Left colon (tissue), 2 donors: ENCODE measurements at places on chromosomes 3 and 15.

DNA sequence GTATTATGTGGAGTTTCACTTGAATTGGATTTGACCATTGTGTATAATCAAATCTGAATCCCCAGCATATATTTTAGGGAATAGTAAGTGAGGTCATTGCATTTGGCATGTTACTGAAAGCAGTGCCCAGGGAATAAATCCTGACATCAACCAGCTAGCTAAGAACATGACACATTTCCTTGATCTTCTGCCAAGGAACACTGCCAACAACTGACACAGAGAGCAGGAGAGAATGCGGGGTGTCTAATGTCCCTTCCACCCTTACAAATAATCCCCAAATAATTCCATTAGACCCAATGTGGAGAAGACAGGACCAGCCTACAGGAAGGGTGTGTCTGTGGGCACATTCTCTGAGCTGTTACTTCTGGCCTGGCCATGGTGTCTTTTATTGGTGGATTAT, 30.6 kb upstream of the UBE3A start:
- DNase-seq = no peak

- no peak for DNase-seq
These were observed 21.3 kb downstream of the NPAP1 start for GRCh38 chr15:24696842-24697241.

GRCh38 chr3:144394032-144394431, 422.4 kb downstream of the DIPK2A start:
- DNase-seq = no peak

GRCh38 chr15:59828861-59829260, 139.7 kb upstream of the BNIP2 start:
- no peak for DNase-seq

DNA sequence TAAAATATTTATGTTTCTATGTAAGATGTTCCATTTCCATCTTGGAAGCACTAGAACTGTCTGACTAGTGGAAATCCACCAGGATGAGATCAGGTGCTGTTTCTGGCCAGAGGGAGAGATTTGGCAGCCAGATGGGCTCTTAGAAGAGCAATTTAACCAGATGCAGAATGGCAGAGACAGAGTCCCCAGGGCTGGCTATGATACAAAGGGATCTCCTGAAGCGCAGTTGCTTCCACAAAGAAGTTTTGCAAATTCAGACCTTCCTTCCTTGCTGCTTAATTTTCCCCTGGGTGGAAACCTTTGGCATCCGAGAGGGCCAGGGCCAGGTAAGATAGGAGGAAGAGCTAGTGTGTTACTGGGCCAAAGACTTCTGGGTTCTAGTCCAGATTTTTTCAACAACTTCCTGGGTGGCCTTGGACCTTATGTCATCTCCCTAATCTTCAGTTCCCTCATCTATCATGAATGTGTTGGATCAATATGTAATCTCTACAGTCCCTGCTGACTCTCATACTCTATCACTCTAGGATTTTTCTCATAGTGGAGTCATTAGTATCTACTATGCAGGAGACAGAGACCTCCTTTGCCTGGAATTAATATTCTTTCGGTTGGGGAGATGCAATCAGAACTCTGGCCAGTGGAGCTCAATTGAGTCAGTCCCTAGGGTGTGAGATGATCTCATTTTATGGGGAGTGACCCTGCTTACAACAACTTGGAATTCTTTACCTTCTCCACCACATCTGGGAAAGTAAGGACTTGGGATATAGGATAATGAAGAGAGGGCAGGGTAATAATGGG, 41.1 kb upstream of the NDUFB4 start:
- no peak for DNase-seq

DNA sequence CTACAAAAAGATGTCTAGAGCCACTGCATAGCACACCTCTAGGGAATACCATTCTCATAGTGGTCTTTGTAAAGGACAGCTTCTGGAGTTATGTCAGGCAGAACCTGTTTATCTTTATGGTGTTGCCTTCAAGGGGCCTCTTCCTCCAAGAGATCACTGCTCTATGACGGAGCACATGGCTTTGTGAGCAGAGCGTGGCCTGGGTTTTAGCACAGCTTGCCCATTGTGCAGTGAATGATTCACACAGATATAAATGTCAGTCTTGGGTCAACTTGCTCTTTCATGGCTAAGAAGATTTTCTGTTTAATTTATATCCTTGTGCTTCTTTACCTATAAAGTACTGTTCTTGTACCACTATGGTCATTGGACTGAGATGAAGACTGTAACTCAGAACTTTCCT, 41.5 kb upstream of the RBMS3 start:
- DNase-seq = no peak

DNA sequence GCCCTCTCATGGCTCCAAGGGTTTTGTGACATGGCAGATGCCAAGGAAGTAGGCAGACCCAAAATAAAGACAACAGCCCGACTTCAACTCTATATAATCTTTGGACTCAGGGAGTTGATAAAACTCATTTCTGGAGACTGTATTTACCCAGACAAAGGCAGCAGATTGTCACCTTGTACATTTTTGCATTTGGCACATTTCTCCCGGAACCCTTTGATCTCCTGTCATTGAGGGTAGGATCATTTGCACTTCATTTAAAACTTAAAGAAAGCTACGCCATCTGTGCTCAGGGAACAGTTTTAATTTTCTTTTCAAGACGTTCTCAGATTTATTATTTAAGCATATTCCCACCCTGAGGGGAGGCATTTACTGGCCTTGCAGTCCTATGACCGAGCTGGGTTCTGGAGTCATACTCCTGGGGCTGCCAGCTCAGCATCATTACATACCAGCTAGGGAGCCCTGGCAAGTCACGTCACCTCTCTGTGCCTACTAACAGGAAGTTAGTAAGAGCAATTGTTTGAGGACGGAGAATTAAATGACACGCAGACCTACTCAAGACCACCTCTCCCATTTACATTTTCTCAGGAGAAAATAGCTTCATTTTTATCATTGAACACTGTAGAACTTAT, 5.9 kb downstream of the CDCP1 start:
- DNase-seq = no peak

- no peak for DNase-seq
These were observed 138.5 kb downstream of the ALCAM start for GRCh38 chr3:105505170-105505569.

GRCh38 chr15:70259640-70260508, 162.2 kb upstream of the TLE3 start:
- no peak for DNase-seq

GRCh38 chr15:70062321-70062956, 35.3 kb downstream of the TLE3 start:
- peak; percentile 77 for DNase-seq

GRCh38 chr3:131421301-131421700, 39.7 kb downstream of the NUDT16 start:
- DNase-seq = no peak

- DNase-seq = no peak
These were observed 134.4 kb upstream of the SKOR1 start for GRCh38 chr15:67690936-67691335.

DNA sequence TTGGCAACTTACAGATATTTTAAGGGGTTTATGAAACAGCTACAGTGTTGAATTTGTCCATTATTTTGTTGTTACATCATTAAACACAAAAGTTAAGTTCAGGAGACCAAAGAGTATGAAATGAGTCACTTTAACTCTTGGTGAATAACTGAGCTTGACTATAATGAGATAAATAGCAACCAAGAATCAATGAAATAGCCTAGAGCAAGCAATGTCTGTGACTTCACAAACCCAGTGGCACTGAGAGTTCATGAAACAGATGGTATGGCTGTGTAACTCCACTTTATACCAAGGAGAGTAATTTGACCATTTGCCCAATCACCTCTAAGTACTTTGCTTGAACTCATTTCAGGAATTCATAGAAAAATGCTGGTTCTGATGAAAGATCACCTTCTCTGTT, 169.6 kb upstream of the GADL1 start:
- DNase-seq = no peak

GRCh38 chr3:35678643-35679161, 39.4 kb downstream of the ARPP21 start:
- DNase-seq = no peak

DNA sequence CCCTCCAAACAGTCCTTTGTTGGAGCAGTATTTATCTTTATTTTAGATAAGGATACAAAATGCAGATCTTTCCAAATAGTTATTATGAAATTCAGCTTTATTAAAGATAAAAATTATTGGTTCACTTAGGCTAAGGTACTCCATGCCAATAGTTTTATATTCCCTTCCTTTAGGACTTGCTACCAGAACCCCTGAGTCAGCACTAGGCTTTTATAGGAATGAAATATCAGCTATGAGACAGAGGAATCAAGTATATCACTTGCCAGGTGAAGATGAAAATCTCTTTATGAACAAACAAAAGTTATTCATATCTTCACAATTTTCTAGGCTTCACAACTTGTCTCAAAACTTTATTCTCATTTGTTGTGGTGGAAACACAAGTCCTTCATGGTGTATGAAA, 221.5 kb downstream of the POLQ start:
- DNase-seq = no peak

GRCh38 chr15:99719096-99719541, 14.1 kb downstream of the LYSMD4 start:
- no peak for DNase-seq

- no peak for DNase-seq
These were observed 469.8 kb downstream of the ZPLD1 start for GRCh38 chr3:102904629-102905028.

DNA sequence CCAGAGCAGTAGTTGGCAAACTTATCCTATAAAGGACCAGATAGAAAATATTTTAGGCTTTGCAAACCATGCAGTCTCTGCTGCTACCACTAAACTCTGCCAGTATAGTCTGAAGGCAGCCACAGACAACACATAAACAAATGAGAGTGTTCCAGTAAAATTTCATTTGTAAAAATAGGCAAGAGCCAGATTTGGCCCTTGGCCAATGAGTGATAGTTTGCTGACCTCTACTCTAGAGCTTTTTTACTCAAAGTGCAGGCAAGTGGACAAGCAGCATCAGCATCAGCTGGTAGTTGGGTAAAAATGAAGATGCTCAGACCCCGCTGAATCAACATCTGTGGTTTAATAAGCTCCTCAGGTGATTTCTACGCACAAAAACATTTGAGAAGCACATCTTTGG, 269.8 kb downstream of the NTRK3 start:
- no peak for DNase-seq

GRCh38 chr15:64901914-64902313, 9.8 kb upstream of the ANKDD1A start:
- DNase-seq = no peak

DNA sequence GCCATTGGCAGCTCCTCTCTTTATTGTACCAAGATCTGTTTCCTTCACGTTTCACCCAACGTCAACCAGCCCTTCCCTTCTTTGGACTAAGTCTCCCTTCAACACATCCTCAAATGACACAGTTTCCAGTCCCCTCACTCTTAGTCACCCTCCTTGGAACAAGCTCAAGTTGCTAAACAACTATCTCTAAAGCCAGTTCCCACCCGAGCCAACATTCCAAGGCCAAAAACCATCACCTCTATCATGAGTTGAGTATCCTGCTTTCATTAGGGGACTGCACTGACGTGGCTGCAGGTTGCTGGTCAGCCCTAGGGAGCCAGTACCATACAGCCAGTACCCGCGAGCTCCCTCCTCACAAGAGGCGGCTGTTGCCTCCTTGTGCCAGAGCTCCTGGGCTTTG, 73.8 kb downstream of the LIPC start:
- no peak for DNase-seq

- DNase-seq = no peak
These were observed 116.4 kb downstream of the GREM1 start for GRCh38 chr15:32834156-32834555.

- DNase-seq = no peak
These were observed 195.4 kb downstream of the TP63 start for GRCh38 chr3:189826566-189826965.

GRCh38 chr3:133871368-133872090, 24.2 kb downstream of the RAB6B start:
- no peak for DNase-seq

DNA sequence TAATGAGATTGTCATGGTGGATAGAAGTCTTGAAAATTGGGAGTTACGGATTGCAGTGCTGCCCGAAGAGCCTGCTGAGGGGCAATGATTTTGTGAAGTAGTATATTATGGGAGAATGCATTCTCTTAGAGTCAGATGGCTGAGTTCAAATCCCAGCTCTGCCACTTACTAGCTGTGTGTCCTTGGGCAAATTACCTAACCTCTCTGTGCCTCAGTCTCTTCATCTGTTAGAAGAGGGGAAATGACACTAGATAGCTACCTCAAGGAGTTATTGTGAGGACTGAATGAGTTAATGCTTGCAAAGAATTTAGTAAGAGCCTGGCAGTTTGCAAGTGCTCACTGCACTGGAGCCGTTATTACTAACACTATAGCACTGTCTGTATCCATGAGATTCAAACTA, 15.4 kb downstream of the FGD5 start:
- DNase-seq = no peak

- DNase-seq = no peak
These were observed 11.4 kb downstream of the FBN1 start for GRCh38 chr15:48634096-48634495.

DNA sequence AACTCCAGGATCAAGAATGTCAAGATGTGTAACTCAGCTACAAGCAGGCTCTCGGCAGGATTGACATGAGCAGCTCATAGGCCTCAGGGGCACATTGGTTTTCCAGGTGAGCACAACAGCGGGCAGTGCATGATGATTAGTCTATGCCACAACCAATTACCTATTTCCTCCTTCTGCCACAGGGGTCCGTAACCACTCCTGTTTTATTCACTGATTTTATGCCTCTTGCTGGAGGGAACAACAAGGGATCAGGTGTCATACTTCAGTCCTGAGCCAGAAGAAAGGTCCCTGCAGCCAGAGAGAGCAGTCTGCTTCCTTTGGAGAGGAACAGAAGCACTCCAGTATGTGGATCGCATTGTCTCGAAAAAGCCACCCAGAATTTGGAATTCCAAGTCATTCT, 35.1 kb upstream of the PTPRG start:
- DNase-seq = no peak

DNA sequence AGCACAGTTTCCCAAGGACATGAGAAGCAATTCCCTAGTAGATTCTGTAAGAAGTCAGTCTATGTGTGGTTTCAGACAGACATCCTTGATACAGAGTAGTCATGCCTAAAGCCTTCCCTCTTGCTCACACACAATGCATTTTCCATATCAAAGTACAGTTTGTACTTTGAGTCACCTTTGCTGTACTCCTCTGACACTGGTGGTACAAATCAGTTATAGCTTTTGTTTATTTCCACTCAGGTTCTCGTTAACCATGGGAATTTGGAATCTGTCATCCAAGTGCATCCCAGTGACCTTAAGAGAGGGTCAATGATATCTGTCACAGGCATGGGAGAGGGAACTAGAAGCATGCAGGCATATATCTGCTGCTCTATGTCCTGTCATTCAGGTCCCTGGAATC, 3.6 kb upstream of the GNB4 start:
- no peak for DNase-seq

GRCh38 chr15:88800026-88800425, 3.2 kb upstream of the ACAN start:
- no peak for DNase-seq
